DMS53 (cell line): ENCODE measurements at places on chromosomes 13 and 19.

DNA sequence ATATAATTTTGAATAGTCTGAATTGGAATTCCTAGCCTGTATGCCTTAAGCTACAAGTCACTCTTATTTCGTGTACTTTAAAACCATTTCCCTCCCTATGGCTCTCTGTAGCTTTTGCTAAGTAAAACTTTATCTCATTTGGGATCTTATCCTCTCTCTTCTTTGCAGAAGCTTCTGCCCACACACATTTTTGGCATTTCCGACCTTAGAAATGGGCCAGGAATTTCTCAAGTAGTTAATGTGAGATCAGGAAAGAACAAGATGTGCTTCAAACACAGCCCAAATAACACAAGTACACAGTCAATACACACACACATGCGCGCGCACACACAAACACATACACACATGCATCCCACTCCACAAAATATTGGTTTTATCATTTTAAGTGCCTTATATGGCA is 931.0 kb upstream of the MIR17HG start:
- DNase-seq = no peak

GRCh38 chr19:35044317-35045117 is 3.0 kb downstream of the HPN start:
- DNase-seq = peak; percentile 68

DNA sequence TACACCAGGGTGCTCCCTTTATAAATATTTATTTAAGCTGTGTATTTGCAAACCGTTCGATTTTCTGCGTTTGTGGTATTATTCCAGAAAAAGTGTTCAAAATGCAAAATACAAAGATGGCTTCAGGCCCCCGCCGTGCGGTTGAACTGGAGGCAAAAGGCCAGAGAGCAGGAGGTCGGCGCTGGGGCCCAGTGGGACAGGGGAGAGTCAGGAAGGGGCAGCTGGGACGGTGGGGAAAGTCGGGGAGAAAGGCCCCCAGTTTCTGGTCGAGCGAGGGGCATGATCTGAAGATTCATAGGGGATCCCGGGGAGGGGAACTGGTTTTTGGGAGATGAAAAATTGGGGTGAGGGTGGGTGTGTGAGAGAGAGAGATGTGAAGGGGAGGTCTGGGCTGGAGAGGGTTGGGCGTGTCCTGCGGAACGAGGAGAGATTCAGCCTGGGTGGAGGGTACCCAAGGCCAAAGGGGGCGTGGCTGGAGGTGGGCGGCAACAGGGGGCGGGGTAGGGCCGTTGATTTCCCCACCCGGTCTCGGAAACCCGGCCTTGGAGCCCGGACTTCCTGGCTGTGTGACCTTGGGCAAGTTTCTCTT is 678 bp downstream of the ISOC2 start:
- peak; percentile 66 for DNase-seq

GRCh38 chr19:18253130-18253529 is 21.1 kb downstream of the IQCN start:
- no peak for DNase-seq

DNA sequence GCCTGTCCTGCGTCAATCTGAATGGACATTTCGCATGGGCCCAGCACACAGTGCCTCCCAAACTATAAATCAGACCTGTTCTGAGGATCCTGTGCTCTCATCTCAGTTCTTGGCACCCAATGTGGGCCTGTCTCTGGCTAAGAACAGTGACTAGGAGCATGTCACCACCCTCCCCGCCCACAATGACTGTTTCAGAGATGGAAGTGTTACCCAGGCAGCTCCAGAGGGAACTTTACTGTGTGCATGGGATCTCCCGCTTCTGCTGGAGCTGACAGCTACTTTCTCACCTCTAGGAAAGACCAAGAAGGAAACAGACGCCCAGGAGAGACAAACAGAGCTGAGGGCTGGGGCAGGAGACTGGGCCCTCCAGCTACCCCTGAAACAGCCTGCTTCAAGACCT is 45.0 kb downstream of the KCTD15 start:
- DNase-seq = no peak

- peak; percentile 47 for DNase-seq
Measured at GRCh38 chr19:46812977-46813838, 24.8 kb upstream of the SLC1A5 start.
